Stimulated activated CD4-positive, alpha-beta T cell treated with anti-CD3 and anti-CD28 coated beads, Interleukin-1b, Interleukin-23, amount 100 ng/mL, for 1 hour (primary cell): ENCODE measurements at places on chromosomes 11 and 22.

- DNase-seq = no peak
These were observed 730.3 kb downstream of the BRD1 start for GRCh38 chr22:49097171-49097925.

DNA sequence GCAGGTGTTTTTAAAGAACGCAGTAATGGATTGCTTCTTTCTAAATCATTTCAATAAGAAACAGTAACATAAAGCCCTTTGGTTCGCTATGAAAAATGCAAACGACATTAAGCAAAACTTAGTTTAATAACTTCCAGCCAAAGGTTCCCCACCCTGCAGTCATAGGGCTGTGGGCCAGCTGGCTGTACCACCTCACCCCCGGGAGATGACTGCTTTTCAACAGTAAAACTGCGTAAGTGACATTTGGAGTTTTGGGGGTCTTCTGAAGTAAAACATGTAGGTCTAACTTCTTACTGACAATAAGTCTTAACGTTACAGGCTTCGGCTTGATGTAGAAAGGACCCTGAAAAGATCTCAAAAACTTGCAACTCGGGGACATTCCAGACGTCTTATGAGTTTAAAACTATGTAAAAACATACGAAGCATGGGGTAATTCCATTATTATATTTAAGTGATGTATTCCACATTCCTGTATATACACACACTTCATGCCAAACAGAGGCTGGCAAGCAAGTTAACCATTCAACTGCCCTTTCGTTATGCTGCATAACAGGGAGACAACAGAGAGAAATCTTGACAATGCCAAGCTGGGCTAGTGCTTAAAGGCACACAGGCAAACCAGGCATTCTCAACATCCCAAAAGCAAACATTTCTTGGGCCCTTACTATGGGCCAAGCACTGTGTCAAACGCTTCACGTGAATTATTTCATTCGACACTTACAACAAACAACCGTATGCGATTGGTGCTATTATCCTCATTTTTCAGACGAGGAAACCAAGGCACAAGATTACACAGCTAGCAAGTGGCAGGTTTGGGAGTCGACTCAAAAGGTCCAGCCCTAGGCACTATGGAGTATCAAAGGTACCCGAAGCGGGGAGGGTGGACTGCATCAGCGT lies 1.2 kb downstream of the MRTFA start:
- no peak for DNase-seq

GRCh38 chr11:70025308-70025707 lies 52.8 kb upstream of the ANO1 start:
- DNase-seq = no peak

DNA sequence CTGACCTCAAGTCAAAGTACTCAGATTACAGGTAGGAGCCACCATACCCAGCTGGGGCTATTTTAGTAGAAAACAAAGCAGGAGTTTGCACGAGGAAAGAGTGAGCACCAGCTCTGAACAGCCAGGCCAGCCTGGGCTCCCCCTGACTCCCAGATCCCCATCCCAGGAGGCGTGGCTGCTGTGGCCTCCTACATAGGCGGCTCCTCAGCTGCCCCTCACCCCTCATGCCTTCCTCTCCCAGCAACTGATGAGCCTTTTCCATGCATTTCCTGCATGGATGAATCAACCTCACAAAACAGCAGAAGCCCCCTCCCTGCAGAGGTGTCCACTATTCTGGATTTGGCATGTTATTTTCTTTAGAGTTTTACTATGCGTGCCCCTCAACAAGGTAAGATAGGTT lies 10.5 kb upstream of the FLRT1 start:
- DNase-seq = no peak

DNA sequence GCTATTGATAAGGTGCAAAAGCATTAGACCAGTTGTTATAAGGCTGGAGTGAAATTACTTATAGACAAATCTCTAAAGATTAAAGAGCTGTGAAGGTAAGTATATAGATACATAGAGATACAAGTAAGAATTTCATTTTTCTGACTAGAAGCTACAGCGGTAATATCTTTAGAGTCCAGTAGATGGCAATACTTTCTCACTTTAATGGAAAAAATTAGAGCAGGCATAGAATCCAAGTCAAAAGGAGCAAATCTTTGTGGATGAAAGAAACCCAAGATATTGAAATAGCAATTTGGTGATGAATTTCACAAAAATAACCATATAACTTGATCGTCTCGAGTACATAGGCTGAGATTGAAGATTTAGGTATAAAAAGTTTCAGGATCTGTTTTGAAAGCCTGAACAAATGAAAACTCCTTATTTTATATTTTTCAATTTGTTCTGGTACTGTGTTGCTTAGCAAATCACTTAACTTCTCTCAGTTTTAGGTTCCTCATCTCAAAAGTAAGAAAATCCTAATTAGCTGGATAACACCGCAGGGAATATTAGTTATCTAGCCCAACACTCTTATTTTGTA lies 81.9 kb downstream of the UVRAG start:
- no peak for DNase-seq
